Vagina (tissue), 2 donors: ENCODE measurements at places on chromosomes 1 and 21. TPM values are rescaled to one million over a fixed set of nuclear protein-coding genes. Genes with fewer than 3 reads are reported as not detected.

DNA sequence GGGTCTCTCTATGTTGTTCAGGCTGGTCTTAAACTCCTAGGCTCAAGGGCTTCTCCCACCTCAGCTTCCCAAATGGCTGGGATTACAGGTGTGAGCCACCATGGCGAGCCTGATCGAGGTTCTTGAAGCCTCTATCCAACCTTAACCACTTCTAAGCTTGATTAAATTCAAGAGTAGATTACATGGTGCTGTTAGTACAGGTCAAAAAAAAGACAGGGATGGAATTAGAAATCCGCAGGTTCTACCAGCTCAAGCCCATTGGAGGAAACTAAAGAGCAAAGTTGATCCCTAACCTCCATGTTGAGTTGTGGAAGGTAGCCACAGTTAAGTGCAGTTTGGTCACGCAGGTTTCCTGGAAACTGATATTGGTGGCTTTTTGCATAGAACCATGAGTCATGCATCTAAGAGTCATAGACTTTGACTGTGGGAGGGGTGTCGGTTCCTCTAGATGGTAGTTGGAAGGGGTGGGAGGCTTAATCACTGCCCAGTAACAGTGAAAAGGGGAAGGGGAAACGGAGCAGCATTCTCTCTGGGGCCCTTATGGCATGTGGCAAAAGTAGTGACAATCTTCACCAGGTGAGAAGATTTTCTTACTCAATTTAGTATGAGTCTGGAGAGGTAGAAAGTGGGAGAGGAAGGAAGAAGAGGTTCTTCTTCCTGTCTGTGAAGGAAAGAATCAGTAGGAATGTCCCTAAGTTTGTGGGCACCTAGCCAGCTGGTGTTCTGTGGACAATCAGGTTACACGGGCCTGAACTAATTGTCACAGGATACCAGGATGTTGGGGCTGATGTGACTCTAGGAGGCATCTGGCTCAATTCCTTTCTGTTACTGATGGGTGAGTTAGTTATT is 7.0 kb downstream of the CD53 start:
- no peak for DNase-seq

Gene TOMM40L
- 15.0 TPM for total RNA-seq

DNA sequence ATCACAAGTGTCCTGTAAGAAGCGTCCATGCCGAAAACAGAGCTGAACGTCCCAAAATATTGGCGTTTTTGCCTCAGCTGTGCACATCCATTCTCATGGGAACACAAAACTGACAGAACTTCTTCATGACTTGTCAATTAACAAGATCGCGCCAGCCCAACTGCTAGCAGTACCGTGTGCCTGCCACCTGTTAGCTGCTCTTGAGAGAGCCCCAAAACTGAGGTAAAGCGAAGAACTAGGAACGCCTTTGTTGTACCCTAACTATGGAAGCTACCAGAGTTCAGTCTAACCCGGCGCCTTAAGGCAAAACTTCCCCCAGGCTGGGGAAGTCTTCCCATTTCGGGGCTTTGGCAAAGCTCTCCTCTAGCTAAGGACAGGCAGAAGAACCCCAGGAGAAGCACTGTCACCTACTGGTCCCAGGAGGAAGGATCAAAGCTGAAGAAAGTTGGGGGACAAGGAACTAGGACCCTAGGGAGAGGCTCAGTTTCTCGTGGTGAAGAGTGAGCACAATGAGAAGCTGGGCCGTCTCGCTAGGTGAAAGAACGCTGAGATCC is 719 bp downstream of the EYA3 start:
- DNase-seq = no peak

Gene IRF6
- 83.5 TPM for total RNA-seq

DNA sequence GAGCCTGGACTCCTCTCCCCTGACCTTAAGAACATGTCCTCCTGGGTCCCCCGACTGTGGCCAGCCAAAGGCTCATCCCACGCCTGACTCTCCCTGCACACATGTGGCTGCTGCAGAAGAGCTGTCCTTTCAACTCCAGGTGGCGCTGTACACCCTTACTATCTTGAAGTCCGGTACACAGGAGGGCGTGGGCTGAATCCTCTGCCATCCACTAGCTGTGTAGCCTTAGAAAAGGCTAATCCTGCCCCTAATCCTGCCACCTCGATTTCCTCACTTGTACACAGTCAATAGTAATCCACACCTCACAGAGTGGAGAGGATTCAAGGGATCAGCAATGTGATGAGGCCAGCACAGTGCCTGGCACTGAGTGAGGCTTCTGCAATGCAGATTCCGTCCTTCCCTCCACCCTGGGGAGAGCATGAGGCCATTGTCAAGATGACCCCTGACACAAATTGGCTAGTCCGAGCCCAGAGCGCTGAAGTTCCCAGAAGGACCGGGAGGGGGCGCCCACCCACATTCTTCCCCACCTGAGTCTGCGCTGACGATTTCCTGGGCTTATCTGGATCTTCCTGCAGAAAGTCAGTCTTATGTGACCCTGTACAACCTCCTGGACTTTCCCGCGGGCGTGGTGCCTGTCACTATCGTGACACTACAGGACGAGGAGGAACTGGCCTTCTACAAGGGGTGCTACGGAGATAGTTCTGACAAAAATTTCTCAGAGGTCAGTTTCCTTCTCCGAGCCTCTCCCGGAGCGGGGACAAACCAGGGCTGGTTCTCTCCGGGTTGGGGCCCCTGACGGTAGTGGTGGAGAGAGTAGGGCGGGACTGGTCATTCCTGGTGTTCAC is 47.1 kb upstream of the DMBX1 start:
- no peak for DNase-seq

- no peak for DNase-seq
These were observed 44.0 kb downstream of the OPTC start for GRCh38 chr1:203537806-203538464.

DNA sequence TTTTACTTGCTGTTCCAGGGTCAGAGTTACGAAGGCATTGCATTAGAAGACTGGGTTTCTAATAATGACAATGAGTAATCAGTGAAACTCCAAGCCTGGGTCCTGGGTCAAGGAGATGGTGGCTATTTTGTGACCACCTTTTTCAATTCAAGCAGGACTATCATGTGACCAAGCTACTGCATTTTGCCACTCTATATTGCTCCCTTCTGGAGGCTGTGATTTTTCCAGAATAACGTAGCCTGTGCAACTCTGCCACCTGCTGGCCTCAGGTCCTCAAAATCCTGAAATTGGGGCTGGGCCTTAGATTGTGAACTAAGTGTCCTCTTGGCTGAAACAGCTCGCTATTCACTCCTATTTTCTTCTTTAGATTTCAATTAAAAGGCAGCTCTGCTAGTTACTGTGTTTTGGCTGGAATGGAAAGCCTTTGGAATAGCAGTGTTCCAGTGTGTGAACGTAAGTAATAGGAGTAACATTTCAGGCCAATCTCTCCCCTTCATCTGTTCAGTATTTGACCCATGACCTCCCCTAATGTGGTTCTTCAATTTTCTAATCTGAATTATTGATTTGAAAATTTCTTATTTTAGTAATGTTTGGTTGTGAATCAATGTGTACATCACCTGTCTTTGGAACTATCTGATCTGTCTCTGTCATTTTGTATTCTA is 52.9 kb upstream of the CD46 start:
- DNase-seq = no peak

Gene DAB1
- 0.25 TPM for total RNA-seq

Gene SYT14
- total RNA-seq = 0.49 TPM

Gene LAD1
- total RNA-seq = 91.8 TPM

DNA sequence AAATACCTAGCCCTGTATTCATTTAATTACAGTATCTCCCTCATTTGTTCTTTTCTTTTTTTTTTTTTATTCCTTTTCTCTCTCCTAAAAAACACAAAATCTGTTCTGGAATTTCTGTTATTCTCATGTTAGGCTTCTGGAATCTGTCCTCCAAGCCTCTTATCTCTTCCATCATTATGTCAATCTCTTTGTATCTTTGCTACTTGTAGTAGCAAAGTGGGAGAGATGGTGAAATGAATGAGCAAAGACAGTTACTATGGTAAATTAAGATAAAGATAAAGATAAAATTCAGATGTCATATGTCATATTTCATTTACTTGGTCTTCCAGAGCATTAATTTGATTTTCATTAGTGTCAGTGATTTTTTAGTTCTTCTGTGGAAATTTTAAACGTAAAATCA is 155.1 kb downstream of the FGGY start:
- no peak for DNase-seq

Gene PCSK9
- total RNA-seq = 0.25 TPM
